ENCODE measurements at places on chromosomes 13 and 19.

GRCh38 chr19:9757544-9758501 is 10.7 kb downstream of the ZNF846 start:
- DNase-seq: no peak

DNA sequence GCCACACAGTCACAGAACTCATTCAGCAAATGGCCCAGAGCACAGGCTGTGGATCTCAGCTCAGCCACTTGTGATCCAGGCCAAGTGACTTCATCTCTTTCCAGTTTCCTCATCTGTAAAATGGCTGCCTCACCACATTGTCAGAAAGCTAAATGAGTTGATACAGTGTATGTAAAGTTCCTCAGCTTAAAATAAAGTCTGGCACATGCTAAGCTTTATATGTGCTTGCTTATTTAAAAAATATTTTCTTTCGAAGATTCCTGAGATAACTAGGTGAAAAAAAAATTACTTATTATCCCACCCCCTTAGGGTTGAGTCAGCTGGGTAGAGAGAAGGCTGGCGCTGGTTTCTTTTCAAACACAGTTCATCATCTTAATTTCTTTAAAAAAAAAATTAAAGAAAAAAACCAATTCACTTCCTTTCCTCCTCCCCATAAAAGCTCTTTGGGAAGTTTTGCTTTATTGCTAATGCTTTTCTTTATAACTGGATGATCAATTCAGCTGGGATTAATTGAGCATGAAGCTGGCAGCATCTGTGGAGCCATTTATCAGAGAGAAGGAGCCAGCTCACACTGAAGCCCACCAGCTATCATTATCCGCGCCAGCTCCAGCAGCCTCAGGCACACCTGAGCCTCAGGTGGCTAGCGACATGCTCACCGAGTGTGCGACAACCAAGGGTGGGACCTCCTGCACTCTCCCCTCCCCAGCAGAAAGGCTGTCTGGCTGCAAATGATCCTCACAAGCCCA is 354.9 kb downstream of the FOXO1 start:
- DNase-seq: no peak

GRCh38 chr13:60158321-60158801 is 5.4 kb downstream of the DIAPH3 start:
- no peak for DNase-seq

DNA sequence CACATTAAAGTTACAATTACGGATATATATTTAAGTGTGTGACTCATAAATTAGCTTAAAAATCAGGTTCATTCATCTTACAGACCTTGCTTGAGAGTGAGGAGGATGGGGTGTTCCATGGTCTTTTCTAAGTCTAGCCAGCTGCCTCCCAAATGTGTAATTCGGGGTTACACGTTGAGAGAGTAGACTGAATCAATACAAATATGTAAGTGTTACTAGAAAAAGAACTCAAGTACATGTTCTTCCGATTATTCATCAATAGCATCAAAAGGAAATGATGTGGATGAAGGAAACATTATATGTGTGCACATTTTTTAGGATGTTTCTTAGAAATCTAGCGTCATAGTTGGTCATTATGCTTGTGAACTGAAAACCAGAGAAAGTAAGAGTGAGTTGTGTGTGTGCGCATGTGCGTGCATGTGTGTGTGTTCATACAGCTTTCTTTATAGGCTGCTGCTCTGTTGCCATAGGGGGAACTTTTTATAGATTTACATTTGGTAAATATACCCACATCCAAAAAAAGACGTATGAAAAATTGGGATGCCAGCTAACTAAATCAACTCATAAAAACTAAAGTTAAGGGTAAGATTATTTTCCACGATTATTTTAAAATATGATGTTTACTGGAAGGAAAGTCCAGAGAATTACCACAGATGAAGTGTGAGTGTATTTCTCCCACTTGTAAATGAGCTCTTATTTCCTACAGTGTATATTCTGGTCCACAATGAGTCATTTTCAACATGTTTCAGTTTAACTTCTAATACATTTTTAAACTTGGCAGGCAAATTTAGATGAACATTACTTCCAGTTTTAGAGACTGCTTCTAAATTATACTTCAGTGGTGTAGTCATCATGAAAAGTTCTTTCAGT is 82.4 kb downstream of the PIBF1 start:
- no peak for DNase-seq

DNA sequence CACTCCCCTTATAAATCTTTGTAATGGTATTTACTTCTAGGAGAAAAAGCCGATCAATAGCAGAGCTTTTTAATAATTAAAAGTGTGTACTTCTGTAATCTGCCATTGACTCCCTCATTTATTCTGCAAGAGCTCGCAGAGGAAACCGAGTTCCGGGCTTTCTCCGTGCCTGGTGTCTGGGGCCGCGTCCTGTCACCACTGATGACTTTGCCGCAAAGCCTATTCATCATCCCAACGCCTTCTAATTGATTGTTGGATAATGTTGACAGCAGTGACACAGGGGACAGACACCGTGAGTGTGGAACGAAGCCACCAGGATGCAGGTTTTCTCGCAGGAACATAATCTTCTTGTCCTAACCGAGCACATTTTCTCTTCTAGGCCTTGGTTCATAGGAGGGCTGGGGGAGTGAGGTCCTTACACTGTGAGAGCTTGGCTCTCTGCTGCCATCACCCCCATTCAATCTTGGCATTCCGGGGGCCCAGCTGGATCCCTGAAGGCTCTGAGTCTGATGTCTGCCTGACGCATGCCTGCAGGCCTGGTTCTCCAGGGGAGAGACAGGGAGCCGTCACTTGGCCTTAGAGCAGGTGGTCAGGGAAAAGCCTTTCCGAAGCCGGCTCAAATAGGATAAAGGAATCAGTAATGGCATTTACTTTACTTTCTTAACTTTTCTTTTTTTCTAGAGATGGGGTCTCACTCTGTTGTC is 110.3 kb downstream of the KDM4B start:
- DNase-seq: no peak

DNA sequence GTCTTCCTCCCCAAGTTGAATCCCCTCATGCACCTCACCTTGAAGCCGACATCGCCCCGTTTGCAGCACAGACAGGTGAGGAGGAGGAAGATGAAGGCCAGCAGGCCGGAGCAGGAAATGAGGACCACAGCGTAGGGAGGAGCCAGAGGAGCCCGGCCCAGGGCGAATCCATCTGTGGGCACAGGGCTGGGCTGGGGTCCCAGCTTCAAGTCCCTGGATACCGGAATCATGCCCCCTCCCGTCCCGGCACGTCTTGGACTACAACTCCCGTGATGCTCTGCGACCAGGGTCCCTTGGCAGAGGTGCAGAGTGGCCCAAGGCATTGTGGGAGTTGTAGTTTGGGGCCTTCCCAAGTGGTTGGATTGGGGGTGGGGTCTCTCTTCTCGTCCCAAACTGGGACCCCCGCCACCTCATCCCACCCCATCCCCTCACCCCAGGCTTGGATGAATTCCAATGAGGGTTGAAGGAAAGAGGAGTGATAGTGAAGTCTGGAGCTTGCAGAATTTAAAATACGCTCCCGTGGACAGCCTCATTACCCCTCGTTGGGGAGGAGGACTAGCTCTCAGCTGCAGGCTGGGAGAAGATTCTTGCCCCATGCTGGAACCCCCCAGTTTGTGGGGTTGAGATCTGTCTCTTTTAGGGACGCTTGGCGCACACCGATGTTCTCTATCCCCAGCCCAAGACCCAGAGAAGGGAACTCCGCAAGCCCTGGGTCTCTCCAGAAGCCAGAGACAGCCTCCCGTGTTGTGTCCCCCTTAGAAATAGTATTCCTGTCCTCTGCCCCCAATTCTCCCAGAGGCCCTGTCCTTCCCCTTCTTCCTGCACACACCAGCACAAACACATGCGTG is 990 bp downstream of the LMTK3 start:
- peak; percentile 71 for DNase-seq

GRCh38 chr19:4543842-4544647 is 4.2 kb upstream of the LRG1 start:
- DNase-seq: no peak

DNA sequence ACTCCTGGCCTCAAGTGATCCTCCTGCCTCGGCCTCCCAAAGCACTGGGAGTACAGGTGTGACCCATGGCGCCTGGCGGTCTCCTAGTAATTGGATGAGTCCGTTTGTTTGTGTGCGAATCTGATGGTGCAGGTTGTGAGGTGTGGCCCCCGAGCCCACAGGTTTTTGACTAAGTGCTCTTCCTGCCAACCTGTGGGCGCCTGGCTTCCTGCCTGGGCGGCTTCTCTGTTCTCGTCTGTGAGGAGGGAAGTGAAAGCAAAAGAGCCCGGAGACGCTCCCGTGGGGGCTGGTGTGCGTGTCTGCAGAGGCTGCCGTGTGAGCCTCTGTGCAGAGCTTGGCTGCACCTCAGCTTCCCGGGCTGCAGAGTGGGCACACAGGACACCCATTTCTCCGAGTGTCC is 10.0 kb downstream of the ARHGAP45 start:
- DNase-seq: peak; percentile 92

GRCh38 chr19:5075597-5075996 is 106.7 kb downstream of the KDM4B start:
- DNase-seq: no peak

DNA sequence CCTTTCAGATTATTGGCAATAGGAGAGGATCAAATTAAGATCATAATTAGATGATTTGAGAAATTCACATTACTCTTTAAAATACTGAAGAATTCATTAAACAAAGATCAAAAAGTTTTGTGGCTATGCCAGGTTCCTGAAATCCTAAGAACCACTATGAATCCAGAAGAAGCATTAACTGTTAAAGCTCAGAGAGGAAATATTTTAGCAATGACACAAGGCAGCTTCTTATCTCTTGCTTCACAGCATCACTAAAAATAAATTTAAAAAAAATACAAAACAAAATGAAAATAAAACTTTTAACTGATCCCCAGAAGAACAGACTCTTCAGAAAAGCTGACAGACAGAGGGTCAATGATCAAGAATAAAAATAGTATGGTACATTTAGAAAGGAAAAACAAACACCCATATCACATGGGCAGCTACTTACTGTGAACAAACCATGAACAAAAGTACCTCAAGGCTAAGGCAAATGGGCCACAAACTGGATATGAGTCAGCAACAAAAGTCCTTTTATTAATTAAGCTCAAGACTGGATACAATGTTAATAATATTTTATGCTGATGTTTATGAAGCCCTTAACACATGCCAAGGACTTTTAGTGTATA is 19.6 kb downstream of the RNF6 start:
- no peak for DNase-seq

- DNase-seq: no peak
Measured at GRCh38 chr13:29524176-29524575, 71.3 kb downstream of the SLC7A1 start.

DNA sequence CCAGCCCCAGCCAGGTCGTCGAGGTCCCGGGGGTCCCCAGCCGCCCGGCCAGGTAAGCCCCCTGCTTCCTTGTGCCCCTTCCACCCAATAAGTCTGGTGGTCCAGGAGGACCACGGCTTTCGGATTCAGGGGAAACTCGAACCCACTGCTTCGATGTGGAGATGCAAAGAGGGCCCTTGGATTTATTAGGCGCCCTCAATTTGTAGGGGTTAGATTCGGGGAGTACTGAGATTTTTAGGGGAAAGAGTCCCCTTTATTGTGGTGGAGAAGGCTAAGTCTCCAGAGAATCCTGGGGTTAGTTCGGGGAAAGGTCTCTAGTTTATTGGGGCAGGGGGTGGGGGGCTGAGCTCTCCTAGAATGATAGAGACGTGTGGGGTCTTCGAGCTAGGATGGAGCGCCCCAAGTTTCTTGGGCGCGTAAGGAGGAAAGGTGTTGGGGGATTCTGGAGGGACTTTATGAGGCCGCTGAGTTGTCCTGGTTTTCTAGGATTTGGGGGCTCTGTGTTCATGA is 3.8 kb upstream of the LTBP4 start:
- DNase-seq: no peak

GRCh38 chr19:12611361-12611699 is 610 bp downstream of the ZNF791 start:
- no peak for DNase-seq

- no peak for DNase-seq
Measured at GRCh38 chr13:45220403-45220802, 19.6 kb upstream of the KCTD4 start.

- DNase-seq: no peak
Measured at GRCh38 chr13:90999401-90999800, 348.1 kb upstream of the MIR17HG start.

DNA sequence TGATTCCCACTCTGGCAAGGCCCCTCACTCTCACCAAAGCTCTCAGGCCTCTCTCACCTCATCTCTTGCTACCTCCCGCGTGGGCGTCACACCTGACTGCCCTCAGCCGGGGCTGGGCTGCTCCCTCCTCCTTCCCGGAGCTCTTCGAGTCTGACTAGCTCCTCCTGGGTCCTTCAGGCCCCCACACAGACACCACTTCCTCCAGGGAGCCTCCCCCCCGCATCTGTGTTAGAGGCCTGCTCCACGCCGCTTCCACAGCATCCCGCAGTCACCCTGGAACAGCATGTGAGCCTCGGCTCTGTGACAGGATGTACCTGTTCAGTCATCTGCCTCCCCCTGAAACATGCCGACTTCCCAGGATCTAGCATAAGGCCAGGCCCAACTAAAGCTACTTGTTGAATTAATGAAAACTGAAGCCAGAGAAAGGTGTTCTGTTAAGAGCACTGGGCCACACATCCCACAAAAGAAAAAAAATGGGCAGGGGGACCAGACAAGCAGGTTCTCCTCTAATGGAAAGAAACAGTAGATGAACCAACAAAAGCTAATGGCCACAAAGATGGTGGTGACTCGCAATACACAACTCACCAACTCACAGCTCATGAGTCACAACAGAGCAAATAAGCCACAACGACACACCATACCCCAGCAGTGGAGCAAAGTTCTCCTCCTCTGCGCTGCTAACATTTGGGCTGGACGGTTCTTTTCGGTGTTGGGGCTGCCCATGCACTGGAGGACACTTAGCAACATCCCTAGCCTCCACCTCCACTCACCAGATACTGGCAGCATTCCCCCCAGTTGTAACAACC is 3.0 kb downstream of the PPP6R1 start:
- DNase-seq: peak; percentile 18

GRCh38 chr13:110869231-110869804 is 45.6 kb downstream of the ANKRD10 start:
- DNase-seq: no peak

DNA sequence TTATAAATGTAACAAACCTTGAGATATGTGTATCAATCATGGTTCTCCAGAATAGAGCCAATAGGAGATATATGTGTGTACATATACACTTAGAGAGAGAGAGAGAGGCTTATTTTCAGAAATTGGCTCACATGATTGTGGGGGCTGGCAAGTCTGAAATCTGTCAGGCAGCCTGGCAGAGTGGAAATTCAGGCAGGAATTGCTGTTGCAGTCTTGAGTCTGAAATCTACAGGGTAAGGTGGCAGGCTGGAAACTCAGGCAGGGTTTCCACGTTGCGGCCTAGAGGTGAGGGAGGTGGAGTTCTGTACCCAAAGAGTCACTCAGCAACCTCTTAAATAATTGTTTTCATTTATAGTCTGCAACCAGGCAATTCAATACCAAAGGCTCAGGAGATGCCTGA is 218.4 kb downstream of the B3GLCT start:
- DNase-seq: no peak

- DNase-seq: no peak
Measured at GRCh38 chr13:40215311-40215710, 451.1 kb downstream of the FOXO1 start.

DNA sequence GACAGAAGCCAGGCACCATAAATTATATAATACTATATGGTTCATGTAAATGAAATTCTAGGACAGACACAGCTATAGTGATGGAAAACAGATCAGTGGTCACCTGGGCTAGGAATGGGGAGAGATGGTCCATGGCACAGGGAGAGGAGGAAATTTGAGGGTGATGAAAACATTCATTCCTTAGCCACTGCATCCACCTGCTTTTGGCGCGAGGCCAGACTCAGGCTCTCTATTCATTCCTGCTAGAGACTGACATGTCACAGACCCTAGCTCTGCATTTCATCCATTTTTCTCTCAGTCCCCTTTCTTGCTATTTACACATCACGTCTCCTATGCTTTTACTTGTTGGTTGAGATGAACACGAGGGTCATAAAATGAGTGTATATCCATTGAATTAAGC is 628.3 kb upstream of the SLC10A2 start:
- DNase-seq: no peak

Measured in T follicular helper cell (primary cell).